ENCODE measurements at places on chromosomes 3 and 15.
A peak's percentile ranks its signal among the peaks of the same experiment; 100 is the strongest.

- DNase-seq: no peak
These were observed 187.3 kb upstream of the CFAP20DC start for GRCh38 chr3:59237121-59237520.

DNA sequence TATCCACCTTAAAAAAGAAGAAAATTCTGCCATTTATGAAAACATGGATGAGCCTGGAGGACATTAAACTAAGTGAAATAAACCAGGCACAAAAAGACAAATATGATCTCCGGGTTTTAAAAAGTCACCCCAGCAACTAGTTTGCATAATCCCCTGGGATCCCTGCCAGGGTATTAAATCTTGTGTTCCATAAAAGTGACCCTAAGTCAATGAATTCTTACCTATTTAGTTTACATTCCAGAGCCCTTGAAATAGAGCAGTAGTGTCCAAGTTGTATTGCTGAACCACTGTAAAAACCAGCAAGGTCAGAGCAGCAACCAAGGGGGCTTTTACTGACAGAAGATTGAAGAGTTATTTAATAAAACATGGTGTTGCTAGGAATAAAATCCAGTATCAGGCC, 716.8 kb upstream of the BCHE start:
- no peak for DNase-seq

DNA sequence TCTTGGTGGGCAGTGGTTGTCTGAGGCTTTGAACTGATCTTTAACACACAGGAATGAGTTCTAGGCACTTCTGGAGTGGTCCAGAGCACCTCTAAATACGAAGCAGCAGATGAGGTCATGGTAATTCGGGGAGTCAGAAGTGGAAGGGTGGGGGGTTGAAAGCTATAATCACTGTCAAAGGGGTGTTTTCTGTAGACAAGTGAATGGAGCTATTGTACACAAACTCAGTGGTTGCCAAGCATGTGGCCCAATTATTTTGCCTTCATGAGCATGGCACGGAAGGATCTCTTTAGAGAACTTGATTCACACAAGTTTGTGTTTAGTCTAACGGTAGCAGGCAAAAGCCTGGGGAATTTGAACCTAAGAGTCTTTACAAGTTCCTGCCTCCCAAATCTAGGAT, 6.3 kb downstream of the FRMD5 start:
- DNase-seq: no peak

GRCh38 chr3:150998996-150999395, 26.5 kb upstream of the CLRN1 start:
- DNase-seq: no peak

DNA sequence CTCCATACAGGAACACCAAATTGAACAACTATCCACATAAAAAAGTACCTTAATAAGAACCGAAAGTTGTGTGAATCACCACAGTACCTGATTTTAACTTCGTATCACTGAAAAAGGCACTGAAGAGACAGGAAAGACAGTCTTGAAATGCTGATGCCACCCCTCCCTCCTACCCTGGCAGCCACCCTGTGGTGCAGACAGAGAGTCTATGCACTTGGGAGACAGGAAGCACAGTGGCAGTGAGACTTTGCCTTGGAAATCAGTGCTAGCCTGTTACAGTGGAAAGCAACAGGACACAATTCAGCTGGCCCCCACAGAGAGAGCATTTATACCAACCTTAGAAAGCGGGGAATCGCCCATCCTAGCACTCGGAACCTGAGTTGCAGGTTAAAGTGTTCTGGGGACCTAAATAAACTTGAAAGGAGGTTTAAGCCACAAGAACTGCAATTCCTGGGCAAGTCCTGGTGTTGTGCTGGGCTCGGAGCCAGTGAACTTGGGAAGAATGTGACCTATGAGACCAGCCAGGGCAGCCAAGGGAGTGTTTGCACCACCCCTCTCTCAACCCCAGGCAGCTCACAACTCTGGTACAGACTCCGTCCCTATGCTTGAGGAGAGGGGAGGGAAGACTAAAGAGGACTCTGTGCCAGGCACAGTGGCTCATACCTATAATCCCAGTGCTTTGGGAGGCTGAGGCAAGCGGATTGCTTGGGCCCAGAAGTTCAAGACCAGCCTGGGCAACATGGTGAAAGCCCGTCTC, 240.1 kb downstream of the ISL2 start:
- DNase-seq: no peak

DNA sequence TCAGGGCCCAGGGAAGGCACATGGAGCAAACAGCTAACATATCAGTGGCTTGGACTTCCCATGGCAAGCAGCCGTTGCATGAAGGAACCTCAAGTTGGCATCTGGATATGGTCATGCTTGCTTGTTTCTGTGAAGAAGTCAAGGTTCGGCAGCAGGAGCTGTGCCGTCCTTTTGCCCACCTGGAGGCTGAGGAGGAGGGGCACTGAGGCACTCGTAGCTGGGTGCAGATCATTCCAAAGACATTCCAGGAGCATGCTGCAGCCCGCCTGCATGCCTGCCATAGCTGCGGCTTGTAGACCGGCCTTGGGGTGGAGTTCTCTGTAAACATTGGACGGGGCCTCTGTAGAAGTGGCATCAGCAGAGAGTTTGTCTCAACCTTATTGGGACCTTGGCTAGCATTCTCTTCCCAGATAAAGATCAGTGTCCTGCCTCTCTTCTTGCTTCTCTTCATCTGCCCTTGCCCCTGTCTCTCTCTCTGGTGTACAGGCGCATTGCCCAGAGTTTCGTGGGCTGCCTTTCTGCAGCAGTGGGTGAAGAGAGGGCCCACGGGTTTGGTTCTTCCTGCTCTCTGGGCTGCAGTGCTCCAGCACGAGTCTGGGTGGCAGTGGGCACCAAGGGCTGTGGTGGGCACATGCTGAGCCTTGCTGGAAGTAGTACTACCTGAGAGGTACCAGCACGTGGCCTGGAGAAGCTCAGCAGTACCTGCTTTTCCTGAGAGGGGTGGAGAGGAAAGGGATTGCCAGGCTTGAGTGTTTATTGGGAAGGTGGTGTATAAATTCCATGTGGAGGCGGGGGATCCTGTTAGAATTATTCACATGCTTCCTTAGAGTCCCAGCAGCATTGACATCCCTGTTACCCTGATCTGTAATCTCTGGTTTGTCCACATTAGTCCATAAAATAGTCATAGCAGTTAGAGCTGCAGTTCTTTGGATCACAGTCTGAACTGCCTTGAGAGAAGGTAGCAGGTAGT, 49.4 kb downstream of the CHCHD6 start:
- no peak for DNase-seq

DNA sequence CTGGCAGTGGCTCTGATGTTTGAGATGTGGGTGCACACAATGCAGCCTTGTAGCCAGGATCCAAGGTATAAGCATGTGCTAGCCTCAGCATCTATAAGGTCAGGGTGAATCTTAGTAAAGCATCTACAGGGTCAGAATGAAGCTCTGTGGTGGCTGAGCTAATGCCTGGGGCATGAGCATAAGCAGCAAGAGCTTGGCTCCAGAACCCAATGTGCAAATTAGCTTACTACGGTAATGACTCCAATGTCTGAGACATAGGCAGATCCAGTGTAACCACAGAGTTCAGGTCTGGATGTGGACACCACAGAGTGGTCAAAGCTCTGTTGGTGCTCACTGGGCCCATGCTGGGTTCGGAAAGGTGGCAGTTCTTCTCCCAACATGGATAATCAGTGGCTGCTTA, 304.5 kb upstream of the NECTIN3 start:
- DNase-seq: no peak

- no peak for DNase-seq
These were observed 62.5 kb downstream of the LYZL4 start for GRCh38 chr3:42347928-42348327.

GRCh38 chr3:127455541-127456450, 134.7 kb downstream of the TPRA1 start:
- DNase-seq: peak; percentile 77

DNA sequence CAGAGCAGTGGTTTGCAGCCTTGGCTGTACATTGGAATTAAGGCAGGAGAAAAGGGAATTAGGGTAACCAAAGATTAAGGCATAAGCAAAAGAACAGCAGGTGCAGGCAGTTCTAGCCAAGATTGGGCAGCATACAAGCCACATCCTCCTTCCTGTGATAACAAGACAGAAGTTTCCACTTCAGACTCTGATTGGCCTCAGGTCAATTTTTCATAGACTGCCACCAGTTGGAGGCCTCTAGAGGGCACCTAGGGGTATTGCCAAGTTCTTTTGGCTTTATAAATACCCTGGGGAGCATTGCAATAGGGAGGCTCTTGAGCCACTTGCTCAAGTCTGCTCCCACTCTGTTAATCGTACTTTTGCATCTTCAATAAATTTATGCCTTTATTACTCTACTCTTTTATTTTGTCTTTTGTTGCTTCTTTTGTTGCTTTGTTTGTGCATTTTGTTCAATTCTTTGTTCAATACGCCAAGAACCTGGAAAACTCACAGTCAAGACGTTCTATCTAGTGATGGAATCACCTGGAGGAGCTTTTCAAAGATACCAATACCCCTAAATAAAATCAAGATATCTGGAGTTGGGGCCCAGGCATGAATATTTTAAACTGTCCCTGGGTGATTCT, 32.2 kb upstream of the FMN1 start:
- DNase-seq: peak; percentile 35

DNA sequence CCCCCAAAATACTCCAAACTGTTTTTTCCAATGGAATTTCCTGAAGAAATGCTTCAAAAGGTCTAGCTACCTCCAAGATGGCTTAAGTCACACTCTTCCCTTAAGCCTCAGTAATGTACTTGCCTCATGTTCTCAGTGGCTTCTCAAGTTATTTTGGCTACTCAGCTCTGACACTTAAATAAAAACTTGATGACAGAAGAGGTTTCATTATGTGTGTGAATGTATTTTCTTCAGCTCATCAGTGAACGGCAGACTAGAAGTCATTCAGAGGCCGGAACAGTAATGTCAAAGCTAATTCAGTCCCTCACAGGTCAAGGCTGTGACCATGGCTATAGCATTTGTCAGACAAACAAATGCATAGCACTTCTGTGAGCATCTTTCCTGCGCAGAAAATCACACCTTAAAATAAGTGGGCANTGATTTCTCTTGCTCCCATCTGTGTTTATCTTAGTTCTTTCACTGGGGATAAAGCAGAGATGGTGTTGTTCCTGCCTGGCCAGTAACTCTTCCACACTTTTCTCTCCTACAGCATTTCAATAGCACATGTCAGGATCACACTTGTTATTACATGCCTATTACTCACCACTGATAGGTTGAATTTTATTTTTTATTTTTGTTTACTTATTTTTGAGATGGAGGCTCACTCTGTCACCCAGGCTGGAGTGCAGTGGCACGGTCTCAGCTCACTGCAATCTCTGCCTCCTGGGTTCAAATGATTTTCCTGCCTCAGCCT, 68.5 kb upstream of the PLCL2 start:
- no peak for DNase-seq

- DNase-seq: peak; percentile 57
These were observed 11.7 kb downstream of the PXYLP1 start for GRCh38 chr3:141243271-141243707.

DNA sequence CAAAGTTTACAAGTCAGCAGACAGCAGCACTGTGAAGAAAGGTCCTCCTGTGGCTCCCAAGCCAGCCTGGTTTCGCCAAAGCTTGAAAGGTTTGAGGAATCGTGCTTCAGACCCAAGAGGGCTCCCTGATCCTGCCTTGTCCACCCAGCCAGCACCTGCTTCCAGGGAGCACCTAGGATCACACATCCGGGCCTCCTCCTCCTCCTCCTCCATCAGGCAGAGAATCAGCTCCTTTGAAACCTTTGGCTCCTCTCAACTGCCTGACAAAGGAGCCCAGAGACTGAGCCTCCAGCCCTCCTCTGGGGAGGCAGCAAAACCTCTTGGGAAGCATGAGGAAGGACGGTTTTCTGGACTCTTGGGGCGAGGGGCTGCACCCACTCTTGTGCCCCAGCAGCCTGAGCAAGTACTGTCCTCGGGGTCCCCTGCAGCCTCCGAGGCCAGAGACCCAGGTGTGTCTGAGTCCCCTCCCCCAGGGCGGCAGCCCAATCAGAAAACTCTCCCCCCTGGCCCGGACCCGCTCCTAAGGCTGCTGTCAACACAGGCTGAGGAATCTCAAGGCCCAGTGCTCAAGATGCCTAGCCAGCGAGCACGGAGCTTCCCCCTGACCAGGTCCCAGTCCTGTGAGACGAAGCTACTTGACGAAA, 24.2 kb downstream of the STARD5 start:
- DNase-seq: no peak

DNA sequence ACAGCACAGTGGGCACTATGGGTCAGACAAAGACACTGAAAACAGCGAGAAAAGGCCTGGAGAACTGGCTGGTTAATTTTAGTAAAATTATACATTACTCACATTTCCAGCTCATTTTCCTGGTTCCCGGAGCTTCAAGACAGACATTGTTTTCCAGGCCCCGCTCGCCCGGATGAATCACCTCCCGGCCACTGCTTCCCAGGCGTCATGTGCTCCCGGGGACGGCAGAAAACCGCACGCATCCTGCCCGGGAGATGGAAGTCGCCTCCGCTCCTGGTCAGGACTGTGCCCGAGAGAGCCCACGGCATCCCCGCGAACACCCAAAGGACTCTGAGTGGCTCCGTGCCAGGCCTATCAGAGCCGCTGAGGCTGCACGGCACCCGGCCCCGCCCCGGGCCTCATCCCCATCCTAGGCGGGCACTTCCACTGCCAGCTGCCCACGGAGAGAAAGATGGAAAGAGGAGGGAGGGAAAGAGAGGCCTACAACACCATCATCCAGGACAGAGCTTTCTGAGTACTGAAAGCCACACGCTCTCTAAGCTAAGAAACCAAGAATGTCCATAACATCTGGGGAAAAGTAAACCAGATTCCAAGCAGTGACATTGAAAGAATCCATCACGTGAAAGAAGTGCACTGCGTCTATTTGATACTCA, 75.1 kb downstream of the VGLL4 start:
- no peak for DNase-seq

- no peak for DNase-seq
These were observed 117.2 kb downstream of the FNDC3B start for GRCh38 chr3:172156586-172156955.

DNA sequence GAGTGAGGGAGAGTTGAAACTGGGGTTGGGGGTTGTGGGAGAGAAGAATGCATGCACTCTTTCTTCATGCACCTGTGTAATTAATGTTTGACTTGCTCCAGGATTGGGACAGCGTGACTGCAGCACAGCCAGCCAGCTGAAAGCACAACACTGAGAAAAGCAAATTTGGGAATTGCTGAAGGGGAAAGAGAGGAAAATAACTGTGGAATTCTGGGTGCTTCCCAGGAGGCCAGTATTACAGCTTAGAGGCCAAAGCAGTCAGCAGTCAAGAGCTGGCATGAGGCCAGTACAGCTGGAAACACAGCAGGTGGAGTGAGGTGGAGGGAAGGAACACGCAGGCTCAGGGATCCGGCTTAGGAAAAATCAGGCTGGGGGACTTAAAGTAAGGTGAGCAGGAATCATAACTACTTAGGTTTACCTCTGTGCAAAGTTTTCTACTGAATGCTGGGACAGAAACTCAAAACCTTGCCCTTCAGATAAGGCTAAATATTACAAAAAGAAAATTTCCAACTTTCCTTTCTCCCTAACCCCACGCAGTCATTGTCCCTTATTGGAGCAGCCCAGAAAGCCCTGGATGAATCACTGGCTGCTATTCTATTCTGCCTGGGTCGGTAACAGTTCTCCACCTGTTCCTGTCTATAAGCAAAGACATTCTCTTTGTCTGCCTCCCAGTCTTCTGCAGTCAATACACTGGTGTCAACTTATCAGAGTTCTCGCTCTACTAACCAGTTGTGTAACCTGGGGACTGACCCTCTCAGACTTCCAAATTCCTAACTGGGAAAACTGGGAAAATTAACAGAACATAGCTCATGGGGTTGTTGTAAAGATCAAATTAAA, 167.2 kb downstream of the MAGI1 start:
- no peak for DNase-seq

GRCh38 chr3:9787714-9788113, 4.6 kb downstream of the TADA3 start:
- peak; percentile 33 for DNase-seq

All from activated T-cell treated with anti-CD3 and anti-CD28 coated beads for 48 hours (primary cell).